ENCODE measurements at places on chromosomes 6 and 20. TPM values are rescaled to one million over a fixed set of nuclear protein-coding genes. Genes with fewer than 3 reads are reported as not detected.

The SLC32A1 gene
- total RNA-seq = 0.04 TPM

The NAPB gene
- total RNA-seq = 23.8 TPM

The PPIL6 gene
- total RNA-seq = 4.8 TPM

DNA sequence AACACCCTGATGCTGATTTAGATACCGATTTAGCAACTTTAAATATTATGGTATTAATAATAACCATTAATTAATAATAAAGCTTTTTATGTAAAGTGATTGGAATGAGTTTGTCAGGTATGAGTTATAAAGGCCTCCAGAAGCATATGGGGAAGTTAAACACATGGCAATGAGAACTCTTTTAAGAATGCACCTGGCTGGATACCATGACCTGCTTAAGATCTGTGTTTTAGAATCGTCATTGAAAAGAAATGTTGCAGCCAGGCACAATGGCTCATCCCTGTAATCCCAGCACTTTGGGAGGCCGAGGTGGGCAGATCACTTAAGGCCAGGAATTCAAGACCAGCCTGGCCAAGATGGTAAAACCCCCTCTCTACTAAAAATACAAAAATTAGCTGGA lies 197.5 kb downstream of the SOX4 start:
- no peak overlapping the region for H3K27ac ChIP-seq
- no peak for DNase-seq

- DNase-seq = no peak
- no peak overlapping the region for H3K4me3 ChIP-seq
- no peaks in the 10 kb centered on the region for H3K27me3 ChIP-seq
- H3K4me1 ChIP-seq = peaks cover 13% of the 10 kb centered on the region
These were observed 183.5 kb downstream of the GMDS start for GRCh38 chr6:2061880-2062279.

DNA sequence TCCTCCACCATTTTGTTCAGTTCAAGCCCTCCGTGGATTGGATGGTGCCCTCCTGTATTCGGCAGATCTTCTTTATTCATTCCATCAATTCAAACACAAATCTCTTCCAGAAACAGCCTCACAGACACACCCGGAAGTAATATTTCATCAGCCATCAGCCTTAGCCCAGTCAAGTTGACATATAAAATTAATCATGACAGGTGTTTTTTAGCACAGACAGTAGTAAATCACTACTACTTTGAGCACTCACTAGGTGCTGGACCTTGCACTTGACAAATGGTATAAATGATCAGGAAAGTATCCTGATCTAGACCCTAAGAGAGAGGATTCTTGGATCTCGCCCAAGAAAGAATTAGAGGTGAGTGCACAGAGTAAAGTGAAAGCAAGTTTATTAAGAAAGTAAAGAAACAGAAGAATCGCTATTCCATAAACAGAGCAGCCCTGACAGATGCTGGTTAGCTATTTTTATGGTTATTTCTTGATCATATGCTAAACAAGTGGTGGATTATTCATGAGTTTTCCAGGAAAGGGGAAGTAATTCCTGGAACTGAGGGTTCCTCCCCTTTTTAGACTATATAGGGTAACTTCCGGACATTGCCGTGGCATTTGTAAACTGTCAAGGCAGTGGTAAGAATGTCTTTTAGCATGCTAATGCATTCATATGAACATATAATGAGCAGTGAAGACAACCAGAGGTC lies 194.6 kb upstream of the LAMP5 start:
- H3K4me3 ChIP-seq = no peak overlapping the region
- H3K36me3 ChIP-seq = no peaks in the 10 kb centered on the region
- H3K27ac ChIP-seq = no peak overlapping the region
- H3K27me3 ChIP-seq = no peaks in the 10 kb centered on the region
- peaks cover 10% of the 10 kb centered on the region for H3K4me1 ChIP-seq

DNA sequence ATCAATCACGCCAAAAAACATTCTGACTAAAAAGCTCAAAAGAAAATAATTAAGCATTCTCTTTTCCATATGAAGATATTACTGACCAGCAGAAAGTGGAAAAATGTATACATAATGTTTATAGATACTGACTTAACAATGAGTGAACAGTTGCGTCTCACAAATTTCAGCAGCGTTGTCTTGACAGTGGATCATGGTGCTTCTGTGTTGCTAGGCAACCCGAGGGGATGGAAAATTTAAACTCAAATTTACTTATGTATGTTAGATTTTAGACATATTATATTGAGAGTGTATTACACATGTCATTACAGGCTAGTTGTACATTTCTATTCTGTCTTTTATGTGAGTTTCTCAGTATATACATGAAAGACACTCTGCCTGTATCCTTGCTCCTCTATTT lies 110.2 kb downstream of the LAMA2 start:
- H3K4me1 ChIP-seq = no peaks in the 10 kb centered on the region
- no peaks in the 10 kb centered on the region for H3K36me3 ChIP-seq
- no peaks in the 10 kb centered on the region for H3K27me3 ChIP-seq
- no peak overlapping the region for H3K27ac ChIP-seq
- DNase-seq = no peak

GRCh38 chr6:106557837-106558236 lies 71.5 kb downstream of the RTN4IP1 start:
- H3K27ac ChIP-seq = no peak overlapping the region
- H3K4me1 ChIP-seq = no peaks in the 10 kb centered on the region
- H3K36me3 ChIP-seq = no peaks in the 10 kb centered on the region
- DNase-seq = no peak
- H3K4me3 ChIP-seq = no peak overlapping the region

DNA sequence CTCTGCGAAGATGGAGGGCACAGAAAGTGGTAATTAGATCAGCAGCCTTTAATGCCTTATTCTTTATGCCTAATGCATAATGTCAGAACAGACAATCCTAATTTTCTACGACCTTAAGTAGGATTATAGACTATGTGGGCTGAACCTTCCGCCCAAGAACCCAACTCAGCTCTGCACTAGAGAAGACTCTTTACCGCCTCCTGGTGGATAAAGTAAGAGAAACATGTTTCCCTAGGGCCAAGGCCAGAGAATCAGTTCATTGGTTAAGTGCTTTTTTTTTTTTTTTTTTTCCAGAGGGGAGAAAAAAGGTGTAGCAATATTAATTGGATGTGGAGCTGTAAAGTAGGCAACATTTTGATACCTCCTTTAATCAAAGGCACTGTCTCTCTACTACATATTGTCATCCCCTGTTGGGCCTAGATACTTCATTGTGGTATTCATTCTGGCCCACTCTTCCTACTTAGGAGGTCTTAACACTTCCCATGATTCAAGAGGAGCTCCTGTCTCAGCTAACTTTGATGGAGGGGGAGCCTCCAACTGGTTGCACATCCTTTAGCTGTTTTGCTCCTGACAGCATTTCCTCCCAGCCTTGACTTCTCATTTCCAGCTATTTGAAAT lies 124.9 kb upstream of the NRN1 start:
- H3K36me3 ChIP-seq = no peaks in the 10 kb centered on the region
- peaks cover 8% of the 10 kb centered on the region for H3K27me3 ChIP-seq
- DNase-seq = peak; percentile 86

DNA sequence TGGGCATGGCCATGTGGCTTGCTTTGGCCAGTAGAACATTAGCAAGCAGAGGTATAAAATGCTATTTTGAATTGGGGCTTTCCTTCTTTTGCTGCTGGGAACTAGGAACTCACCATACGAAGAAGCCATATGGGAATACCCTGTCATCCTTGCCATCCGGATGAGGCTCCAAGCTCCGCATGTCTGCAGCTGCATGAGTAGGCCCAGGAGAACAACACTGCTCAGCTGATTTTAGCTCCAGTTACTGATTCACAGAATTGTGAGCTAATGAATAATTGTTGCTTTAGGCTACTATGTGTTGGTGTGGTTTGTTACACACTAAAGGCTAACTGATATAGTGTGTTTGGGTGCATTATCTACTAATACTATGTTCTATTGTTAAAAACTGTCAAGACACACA lies 2.7 kb upstream of the PLCB4 start:
- DNase-seq = no peak
- H3K27ac ChIP-seq = no peak overlapping the region
- no peak overlapping the region for H3K4me3 ChIP-seq
- H3K4me1 ChIP-seq = peaks cover 23% of the 10 kb centered on the region
- no peaks in the 10 kb centered on the region for H3K36me3 ChIP-seq

GRCh38 chr6:100962466-100962865 lies 81.3 kb upstream of the ASCC3 start:
- no peak overlapping the region for H3K27ac ChIP-seq
- H3K4me3 ChIP-seq = no peak overlapping the region
- no peak for DNase-seq
- no peaks in the 10 kb centered on the region for H3K27me3 ChIP-seq
- no peaks in the 10 kb centered on the region for H3K4me1 ChIP-seq

DNA sequence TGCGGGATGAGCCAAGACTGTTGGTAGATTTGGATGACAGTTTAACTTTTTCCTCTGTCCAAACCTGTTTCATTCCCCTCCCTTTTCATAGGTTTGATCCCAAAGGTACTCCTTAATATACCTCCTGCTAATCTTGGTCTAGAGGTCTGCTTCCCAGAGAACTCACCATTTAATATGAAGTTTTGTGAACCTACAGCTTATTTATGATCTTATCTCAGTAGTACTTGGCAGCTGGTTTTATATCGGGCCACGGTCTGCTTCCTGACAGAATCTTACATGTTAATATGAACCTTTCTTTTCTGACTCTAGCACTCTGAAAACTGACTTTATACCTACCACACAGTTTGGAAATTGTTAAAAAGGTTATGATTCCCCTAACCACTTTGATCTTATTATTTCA lies 138.7 kb downstream of the MACROD2 start:
- H3K27me3 ChIP-seq = no peaks in the 10 kb centered on the region
- H3K36me3 ChIP-seq = no peaks in the 10 kb centered on the region
- no peak overlapping the region for H3K4me3 ChIP-seq
- no peak overlapping the region for H3K27ac ChIP-seq
- H3K4me1 ChIP-seq = no peaks in the 10 kb centered on the region

DNA sequence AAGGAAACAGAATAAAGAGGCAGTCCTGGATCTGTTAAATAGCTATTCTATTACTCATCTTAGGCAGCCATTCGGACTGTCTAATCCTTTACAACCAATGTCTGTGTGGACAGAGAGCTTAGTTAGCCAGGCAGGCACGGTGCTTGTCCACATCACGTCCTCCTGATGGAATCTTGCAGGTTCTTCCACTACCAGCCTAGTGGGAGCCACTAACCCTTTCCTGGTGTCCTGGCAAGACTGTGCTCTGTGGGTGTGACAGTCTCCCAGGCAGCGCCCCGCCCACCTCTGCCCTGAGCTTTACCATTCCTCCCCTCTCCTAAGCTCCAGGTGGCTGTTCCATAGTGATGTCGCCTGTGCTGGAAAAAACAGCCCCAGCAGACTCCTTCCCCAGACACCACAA lies 78.3 kb upstream of the CLDN20 start:
- H3K27me3 ChIP-seq = no peaks in the 10 kb centered on the region
- H3K4me3 ChIP-seq = no peak overlapping the region
- H3K27ac ChIP-seq = no peak overlapping the region
- peaks cover 4% of the 10 kb centered on the region for H3K4me1 ChIP-seq
- DNase-seq = peak; percentile 76
- H3K36me3 ChIP-seq = no peaks in the 10 kb centered on the region

DNA sequence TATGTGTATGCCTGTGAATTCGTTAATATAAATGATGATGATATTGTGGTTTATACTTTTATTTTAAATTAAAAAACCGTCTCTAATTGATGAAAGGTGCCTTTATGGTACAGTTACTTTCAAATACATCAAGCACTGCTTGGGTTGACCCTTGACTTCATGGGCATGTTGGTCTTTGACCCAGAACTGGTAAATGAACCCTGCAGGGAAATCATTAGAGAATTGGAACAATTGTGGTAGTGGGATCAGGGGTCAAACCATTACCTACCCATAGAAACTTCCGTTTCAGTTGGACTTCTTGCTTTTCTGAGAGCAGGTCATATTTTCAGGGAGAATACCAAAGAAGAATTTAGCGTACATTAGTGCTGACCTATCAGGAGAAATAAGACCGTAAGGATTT lies 258.0 kb downstream of the TMEM242 start:
- H3K4me1 ChIP-seq = peaks cover 40% of the 10 kb centered on the region
- no peak for DNase-seq
- H3K4me3 ChIP-seq = no peak overlapping the region

DNA sequence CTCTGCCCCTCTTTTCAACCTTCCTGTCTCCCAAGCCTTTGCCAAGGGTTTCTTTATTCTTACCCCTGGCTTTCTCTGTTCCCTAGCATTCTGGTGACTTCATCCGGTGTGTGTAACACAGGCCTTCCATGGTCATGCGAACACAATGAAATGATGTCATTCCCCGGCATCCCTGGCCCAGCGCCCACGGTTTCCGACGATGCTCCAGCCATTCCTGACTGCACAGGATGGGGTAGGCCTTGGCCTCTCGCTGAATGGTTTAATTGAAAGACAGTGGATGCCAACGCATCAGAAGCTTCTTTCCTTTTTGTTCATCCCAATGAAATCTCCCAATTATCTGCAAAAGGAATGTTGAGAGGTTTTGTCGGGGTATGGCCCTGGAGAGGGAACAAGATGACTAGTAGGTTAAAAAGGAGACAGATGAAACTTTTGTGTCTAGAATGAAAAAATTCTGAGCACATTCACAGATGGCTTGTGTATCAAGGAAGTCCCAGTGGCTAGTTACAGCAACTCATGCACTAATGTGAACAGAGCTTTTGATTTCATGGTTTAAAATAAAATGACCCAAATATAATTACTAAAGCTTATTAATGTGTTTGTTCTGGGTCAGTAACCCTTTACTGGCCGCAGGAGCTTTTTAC lies 655.0 kb downstream of the QKI start:
- H3K36me3 ChIP-seq = no peaks in the 10 kb centered on the region
- H3K27ac ChIP-seq = no peak overlapping the region
- H3K27me3 ChIP-seq = no peaks in the 10 kb centered on the region
- no peak overlapping the region for H3K4me3 ChIP-seq
- peak; percentile 40 for DNase-seq

DNA sequence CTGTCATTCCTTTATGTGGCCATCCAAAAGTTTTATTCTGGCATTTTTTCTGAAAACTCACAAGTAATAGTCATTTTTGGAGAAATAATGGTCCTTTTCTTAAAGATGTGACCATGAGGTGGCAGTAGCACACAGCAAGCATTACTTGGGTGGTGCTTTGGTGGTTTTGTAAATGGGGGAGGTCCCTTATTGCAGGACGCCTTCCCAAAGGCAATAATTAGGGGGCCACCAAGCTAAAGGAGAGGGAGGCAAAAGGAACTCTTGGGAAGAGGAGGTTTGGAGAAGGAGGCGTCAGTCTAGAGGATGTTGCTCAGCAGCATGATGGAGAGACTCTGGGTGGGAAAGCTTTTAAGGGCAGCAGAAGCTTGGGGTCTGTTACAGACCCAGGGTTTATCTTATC lies 422.6 kb upstream of the MMS22L start:
- H3K27ac ChIP-seq = no peak overlapping the region
- peak; percentile 73 for DNase-seq
- no peaks in the 10 kb centered on the region for H3K27me3 ChIP-seq
- no peak overlapping the region for H3K4me3 ChIP-seq

- H3K4me3 ChIP-seq = no peak overlapping the region
- no peak for DNase-seq
- H3K36me3 ChIP-seq = no peaks in the 10 kb centered on the region
- peaks cover 6% of the 10 kb centered on the region for H3K4me1 ChIP-seq
- no peaks in the 10 kb centered on the region for H3K27me3 ChIP-seq
These were observed 208.8 kb downstream of the TSHZ2 start for GRCh38 chr20:53180928-53181362.

GRCh38 chr6:44954281-44954680 lies 373.8 kb upstream of the RUNX2 start:
- no peak for DNase-seq
- no peaks in the 10 kb centered on the region for H3K27me3 ChIP-seq
- H3K27ac ChIP-seq = no peak overlapping the region
- no peak overlapping the region for H3K4me3 ChIP-seq
- H3K4me1 ChIP-seq = no peaks in the 10 kb centered on the region
